ENCODE measurements at places on chromosomes 3 and 15. TPM values are rescaled to one million over a fixed set of nuclear protein-coding genes. Genes with fewer than 3 reads are reported as not detected.

ARPC4 gene
- total RNA-seq = 181 TPM

CFAP91 gene
- 7.7 TPM for total RNA-seq

SEMA5B gene
- total RNA-seq = 9.0 TPM

PPIP5K1 gene
- total RNA-seq = 21.6 TPM

Measured in frontal cortex (tissue), 4 donors.